ENCODE measurements at places on chromosomes 7 and 10. TPM values are rescaled to one million over a fixed set of nuclear protein-coding genes. Genes with fewer than 3 reads are reported as not detected.
A peak's percentile ranks its signal among the peaks of the same experiment; 100 is the strongest.

GRCh38 chr10:71973777-71974488 is 9.7 kb downstream of the CHST3 start:
- no peak for DNase-seq

Gene ACHE
- 0.18 TPM for total RNA-seq

DNA sequence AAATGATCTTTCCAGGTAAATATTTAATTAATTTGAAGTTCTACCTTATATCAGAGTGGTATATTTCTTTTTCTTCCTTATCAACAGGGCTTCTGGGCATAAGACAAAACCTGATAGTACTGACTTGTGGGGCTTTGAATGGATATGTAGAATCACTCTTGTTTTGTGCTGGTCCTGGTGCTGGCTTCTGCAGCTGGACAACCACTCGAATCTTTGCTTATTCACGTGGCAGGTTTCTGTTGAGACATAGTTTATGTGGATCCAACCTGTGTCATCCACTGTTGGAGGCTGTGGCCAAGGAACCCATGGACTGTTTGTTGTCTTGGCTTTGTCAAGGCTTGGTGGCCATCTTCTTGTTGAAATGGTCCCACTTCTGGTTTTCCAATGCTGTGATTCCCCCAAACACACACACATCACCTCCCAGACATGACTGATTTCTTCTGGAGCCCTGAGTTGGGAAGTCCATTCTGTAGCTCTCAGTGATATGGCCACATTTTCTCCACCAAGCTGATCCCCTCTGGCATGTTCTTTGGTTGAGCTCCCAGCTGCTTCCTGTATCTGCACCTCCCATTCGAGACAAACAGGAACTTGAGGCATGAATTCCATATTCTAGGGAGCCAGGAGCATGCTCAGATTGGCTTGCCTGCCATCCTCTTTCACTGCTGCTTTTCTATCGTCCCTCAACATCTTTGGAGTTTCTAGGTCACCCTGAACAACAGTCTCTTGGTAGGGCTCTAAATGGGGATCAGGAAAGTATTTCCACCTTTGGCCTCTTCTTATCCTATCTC is 19.5 kb downstream of the TAS2R41 start:
- no peak for DNase-seq

DNA sequence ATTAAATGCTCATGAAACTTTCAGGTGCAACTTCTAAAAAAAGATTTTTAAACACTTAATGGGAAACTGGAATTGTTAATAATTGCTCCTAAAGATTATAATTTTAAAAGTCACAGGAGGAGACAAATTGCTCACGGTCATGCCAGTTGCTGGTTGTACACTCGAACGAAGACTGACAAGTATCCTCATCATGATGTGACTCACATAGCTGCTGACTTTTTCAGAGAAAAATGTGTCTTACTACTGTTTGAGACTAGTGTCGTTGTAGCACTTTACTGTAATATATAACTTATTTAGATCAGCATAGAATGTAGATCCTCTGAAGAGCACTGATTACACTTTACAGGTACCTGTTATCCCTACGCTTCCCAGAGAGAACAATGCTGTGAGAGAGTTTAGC is 79.3 kb downstream of the ITGB8 start:
- DNase-seq = no peak

Gene TRIM8
- 81.9 TPM for total RNA-seq

GRCh38 chr7:44681645-44682044 is 67.0 kb upstream of the ZMIZ2 start:
- DNase-seq = no peak

Gene ATRNL1
- total RNA-seq = not detected

Gene ZNF467
- 3.7 TPM for total RNA-seq

Gene GIMAP7
- 67.6 TPM for total RNA-seq

DNA sequence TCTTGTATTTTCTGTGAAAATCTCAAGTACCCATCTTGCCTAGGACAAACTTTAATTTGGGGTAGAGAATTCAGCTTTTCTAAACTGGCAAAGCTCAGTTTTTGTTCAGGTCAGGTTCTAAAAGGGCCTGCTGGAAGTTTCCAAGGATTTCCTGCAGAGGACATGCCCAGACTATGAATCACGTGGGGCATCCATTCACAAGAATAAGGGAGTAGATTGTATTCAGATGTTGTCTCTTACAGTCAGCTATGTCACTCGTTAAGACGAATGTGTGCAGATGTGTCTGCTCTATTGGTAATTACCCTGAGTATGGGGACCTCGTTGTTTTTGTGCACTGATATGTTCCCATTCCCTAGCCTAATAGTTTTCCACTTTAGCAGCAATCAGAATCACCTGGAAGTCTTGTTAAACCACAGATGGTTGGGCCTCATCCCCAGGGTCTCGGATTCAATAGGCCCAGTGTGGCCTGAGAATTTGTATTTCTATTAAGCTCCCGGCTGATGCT is 81.0 kb upstream of the ITPRID1 start:
- DNase-seq = no peak

Gene ADAM12
- total RNA-seq = 1.6 TPM

GRCh38 chr7:64849250-64849923 is 53.7 kb upstream of the ZNF273 start:
- DNase-seq = no peak

DNA sequence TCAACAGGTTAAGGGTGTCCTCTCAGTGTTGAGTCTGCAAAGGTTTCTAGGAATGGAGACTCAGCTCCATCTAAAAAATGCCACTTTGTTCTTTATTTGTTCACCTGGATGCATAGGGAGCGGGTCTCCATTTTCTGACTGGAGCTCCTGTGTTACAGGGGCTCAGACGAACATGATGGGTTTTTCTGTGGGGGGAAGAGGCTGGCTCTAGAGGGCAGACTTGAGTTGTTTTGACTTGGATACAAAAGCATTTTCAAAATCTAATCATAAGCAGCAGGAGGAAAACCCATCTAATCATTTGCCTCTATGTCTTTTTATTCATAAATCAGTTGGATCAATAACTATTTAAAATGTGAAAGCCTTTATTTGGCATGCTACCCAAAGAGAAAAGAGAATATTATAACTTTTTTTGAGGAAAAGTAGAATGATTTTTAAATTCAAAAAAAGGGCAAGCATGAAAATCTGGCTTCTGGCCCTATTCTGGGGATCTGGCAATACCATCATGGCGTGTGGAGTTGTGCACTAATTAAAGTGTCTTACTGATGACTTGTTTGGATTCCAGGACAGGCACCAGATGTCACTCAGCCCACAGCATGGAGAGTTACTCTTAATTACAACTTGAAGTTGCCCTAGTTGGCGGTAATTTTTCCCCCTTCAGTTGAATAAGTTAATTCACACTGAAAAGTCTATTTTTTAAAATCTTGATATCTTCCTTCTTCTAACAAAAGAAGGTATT is 594.9 kb downstream of the REEP3 start:
- DNase-seq = no peak

Gene RBP4
- not detected for total RNA-seq

- DNase-seq = no peak
These were observed at the start of gene GPER1 for GRCh38 chr7:1087952-1088920. GPER1 (plus strand) TSS chr7:1088113; CDS start chr7:1091729, 3,616 bp downstream.

Gene CUZD1
- 0.78 TPM for total RNA-seq

GRCh38 chr7:140696024-140696679 is 356 bp upstream of the NDUFB2 start:
- DNase-seq = peak; percentile 95

Gene AQP1
- 0.50 TPM for total RNA-seq

DNA sequence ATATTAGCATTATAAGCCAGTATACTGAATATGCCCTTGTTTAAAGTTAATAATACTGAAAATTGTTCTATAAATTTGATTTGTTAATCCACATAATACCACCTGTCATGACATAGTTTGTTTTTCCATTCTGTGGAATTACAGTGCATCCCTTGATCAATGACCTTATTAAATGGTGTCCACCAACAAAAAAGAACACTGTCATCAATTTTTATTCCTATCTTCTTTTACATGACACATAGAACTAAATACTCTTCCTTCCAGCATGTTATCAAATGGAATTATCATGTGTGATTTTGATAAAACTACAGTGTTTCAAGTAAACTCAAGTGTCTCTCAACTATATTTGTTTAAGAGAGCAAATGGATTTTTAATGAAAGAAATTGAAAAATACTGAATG is 221.8 kb upstream of the MBL2 start:
- DNase-seq = no peak

DNA sequence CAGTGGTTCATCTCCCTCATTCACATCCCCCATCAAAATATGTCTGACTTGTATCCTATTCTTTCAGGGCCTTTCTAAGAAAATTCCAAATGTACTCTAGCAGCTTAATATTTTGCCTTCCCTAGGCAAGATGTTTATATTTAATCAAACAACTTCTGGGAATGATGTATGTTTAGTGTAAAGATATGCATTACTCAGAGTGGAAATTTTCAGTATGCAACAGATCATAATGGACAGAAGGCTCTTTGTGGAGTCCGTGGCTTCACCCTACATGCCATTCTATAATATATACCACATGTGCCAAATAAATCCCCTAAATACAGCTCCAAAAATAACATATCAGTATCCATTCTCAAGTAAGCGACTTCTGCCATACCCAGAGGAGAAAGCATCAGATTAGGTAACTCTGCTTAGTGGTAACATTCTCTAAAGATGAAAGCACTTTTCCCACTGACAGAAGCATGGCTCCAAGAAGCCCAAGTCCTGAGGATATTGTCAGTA is 316.6 kb downstream of the KCNMA1 start:
- DNase-seq = no peak
